ENCODE measurements at places on chromosomes 4 and X.

DNA sequence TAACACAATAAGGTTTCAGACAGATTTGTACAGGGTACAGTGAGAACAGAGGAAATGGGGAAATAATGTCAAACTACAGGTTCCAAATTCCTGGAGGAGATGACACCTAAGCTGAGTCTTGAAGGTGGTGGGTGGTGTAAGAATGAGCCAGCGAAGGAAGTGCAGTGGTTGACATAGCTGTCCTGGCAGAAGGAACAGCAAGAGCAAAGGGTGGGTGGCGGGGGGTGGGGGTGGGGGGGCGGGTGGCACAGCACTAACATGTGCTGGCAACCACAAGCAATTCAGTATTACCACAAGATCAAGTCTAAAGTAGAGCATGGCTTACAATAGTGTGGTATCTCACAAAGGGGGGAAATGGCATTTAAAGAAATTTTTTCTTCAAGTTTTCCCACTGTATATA lies 13.1 kb upstream of the G3BP2 start:
- no peak for DNase-seq

GRCh38 chrX:53732797-53733196 lies 46.3 kb upstream of the HUWE1 start:
- DNase-seq, result no peak

DNA sequence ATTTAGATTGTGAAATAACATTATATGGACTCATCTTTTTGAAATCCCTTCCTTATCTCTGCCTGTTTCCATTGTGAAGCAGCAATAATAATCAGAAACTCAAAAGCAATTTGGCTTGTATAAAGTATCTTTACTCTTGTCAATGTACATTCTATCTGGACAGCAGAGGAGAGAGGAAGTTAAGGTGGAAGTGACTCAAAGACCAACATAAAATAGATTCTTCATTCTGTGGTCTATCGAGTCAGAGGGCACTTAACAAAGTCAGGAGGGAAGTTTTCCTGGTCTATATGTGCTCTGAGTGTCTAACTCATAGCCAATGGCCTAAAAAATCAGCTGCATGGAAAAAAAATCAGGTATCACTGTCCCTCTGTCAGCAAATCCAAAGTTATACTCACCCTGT lies 155.5 kb downstream of the EMCN start:
- DNase-seq, result no peak

DNA sequence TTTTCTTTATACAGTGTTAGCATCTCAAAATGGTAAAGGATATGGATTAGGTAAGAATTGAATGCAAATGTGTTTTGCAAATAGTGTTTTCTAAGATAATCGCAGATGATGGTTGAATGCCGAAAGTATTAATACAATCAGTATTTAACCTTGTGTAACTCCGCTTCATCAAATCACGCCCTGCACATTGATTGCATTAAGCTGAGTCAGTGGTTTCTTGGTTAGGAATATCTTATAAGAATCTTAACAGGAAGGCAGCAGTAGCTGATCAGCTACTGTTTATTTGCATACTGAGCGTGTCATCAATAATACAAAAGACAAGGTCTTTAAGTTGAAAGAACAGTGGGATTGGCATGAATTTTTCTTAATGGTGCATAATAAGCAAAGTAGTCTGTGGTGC lies 545.4 kb downstream of the RPA4 start:
- no peak for DNase-seq

- no peak for DNase-seq
Observed at GRCh38 chr4:89521826-89522225, 214.2 kb upstream of the GPRIN3 start.
